Cardiac muscle cell (in vitro differentiated cells and primary cell): ENCODE measurements at places on chromosomes 6 and 20. TPM values are rescaled to one million over a fixed set of nuclear protein-coding genes. Genes with fewer than 3 reads are reported as not detected.

The ZHX3 gene
- polyA plus RNA-seq, result 10.3 and 13.7 TPM in 2 replicates

The CYP24A1 gene
- not detected in 2 replicates for polyA plus RNA-seq

The ESR1 gene
- polyA plus RNA-seq, result 1.6 and 4.5 TPM in 2 replicates

The GHRH gene
- 0.34 TPM in 1 of 2 replicates, not detected in the other for polyA plus RNA-seq

The ZNF391 gene
- 11.0 and 12.9 TPM in 2 replicates for polyA plus RNA-seq

The PHF20 gene
- 44.6 and 49.6 TPM in 2 replicates for polyA plus RNA-seq

The BLOC1S5 gene
- polyA plus RNA-seq, result 10.8 and 14.9 TPM in 2 replicates

The FOXF2 gene
- polyA plus RNA-seq, result 0.16 TPM in 2 replicates

The HCRTR2 gene
- polyA plus RNA-seq, result 0.42 TPM in 1 of 2 replicates, not detected in the other

The OLIG3 gene
- not detected in 2 replicates for polyA plus RNA-seq

The DEFB110 gene
- polyA plus RNA-seq, result not detected in 2 replicates

The PRR18 gene
- 0.33 TPM in 1 of 2 replicates, not detected in the other for polyA plus RNA-seq

The OR11A1 gene
- polyA plus RNA-seq, result not detected in 2 replicates

The ZSCAN23 gene
- 0.90 and 4.9 TPM in 2 replicates for polyA plus RNA-seq
